ENCODE measurements at places on chromosomes 1 and 21.
A peak's percentile ranks its signal among the peaks of the same experiment; 100 is the strongest.

- DNase-seq, result no peak
Observed at GRCh38 chr1:202952818-202953217, 5.3 kb downstream of the ADIPOR1 start.

- no peak for DNase-seq
Observed at GRCh38 chr1:199460933-199461332, 566.6 kb upstream of the NR5A2 start.

DNA sequence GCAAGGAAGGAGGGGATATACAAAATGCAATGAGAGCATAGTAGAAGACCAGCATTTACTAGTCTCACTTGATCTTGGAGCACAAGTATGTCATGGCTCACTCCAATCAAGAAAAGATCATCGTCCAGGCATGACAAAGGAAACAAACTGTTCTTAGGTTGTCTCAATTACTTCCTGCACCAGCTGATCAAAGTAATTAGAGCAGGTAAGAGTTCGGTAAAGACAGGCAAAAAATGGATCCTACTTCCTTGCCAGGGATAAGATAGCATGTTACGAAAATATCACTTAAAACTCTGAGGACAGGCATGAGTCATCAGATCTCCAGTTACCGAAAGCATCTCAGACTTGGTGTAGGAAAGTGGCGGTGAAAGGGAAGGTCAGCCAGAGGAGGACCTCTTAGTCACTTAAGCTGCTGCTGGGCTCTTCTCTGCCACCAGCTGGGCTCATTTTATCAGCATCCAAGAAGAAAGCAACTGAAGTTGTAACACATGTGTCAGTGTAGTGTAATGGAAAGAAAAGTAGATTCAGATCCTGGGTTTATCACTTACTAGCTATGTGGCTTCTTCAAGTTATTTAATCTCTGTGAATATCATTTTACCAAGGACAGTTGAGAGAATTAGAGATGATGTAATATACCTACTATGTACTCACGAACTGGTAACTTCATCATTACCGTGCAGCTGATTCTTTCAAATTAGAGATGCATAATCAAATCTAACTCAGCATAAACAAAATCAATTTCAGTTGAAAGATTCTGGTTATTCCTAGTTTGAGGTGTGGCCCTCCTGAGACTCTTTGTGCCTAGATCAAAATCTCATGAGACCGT is 46.8 kb downstream of the XCL1 start:
- DNase-seq, result no peak

DNA sequence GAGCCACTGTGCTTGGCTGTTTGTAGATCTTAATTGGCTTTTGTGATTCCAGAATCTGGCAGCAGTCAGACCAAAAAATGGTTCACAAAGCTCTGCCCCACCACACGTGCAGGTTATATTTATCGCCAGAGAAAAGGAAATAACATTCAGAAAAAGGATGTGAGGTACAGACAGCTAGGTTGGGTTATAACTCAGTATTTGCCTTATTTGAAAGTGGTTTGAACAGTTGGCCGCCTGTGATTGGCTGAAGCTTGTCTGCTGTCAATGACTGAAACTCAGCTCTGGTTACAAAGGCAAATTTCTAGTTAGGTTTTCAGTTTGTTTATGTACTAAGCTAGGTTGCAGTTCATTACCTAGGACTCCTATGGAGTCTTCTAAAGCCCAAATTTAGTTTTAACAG is 9.6 kb downstream of the SH3BGR start:
- no peak for DNase-seq

GRCh38 chr1:39105841-39106765 is 80.0 kb downstream of the NDUFS5 start:
- DNase-seq, result peak; percentile 12

DNA sequence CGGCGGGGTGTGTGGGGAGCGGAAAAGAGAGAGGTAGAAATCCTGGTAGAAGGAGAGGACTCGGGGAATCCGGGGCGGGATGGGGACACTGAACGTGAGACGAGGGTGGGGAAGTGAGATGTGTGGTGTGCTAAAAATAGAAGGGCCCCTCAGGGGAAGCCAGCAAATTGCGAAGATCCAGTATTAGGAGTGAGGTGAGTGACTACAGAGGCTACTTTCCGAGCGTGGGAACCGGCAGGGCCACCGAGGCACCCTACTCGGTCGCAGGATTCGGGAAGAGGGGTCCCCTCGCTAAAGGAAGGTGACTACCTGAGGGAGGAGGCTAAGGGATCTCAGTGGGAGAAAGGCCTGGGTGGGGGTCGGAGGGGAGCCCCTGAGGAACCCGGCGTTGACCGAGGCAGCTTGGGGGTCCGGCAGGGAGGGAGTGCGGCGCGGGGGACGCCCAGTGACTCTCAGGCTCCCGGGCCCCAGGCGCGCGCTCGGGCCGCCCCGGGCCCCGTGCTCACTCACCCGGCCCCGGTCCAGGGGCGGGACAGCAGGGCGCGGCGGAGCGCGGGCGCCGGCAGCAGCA is 318 bp downstream of the ALDH4A1 start:
- no peak for DNase-seq

- no peak for DNase-seq
Observed at GRCh38 chr1:22886211-22886610, 86.5 kb downstream of the LACTBL1 start.

- DNase-seq, result no peak
Observed at GRCh38 chr1:46812996-46813857, 14.4 kb downstream of the CYP4B1 start.

GRCh38 chr21:41232013-41232412 is 64.1 kb downstream of the BACE2 start:
- DNase-seq, result no peak

DNA sequence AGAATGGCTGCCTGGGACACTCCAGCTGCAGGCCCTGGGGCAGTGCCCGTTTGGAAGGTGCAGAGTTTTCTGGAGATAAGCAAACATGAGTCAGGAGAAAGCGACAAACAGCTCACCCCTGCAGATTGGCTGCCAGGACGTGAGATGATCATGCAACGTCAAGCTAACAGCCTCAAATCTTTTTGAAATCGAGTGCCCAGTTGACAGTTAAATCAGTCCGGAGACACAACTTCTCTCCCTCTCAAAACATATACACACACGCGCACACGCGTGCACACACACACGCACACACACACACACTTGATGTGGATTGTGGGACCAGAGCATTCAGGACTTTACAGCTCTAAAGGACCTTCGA is 49.4 kb downstream of the TENT5C start:
- DNase-seq, result no peak

DNA sequence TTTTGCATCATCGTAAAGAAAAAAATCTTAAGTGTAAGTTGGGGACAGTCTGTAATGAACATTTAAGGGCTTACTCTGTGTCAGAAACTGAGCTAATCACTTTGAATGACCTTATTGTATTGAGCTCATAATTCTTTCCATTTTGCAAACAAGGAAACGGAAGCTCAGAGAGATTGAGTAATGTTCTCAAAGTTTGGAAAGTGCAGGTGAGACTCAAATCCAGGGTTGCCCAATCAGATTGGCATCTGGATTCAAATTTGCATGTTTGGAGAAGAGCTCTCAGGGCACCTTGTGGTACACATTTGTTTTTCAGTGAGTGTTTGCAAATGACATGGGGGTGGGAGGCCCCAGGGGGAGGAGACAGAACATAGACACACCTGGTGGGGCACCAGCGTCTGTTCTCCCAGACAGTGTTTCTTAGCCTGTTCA is 8.0 kb downstream of the ALPL start:
- DNase-seq, result no peak

GRCh38 chr1:51899022-51899421 is 20.5 kb upstream of the NRDC start:
- DNase-seq, result no peak

- no peak for DNase-seq
Observed at GRCh38 chr1:168127503-168127902, 9.2 kb downstream of the GPR161 start.

DNA sequence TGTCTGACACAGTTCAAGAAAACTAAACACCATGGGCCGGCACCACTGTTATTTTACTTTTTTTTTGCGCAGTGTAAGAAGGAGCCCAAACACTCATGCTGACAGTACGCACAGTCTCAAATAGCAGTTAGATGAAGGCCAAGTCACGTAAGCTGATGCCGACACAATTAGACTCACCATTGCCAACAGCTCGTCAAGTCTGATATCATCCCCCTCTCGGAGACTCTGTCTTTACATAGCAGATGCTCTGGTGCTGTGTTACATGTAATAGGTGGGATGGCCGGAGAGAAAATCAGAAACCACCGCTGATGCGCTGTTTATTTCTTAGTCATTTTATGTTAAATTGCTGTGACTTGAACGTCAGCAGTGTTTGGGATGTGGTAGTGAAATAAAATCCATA is 49.3 kb downstream of the TGFB2 start:
- no peak for DNase-seq

- DNase-seq, result no peak
Observed at GRCh38 chr1:119933397-119933796, 37.1 kb upstream of the ADAM30 start.

DNA sequence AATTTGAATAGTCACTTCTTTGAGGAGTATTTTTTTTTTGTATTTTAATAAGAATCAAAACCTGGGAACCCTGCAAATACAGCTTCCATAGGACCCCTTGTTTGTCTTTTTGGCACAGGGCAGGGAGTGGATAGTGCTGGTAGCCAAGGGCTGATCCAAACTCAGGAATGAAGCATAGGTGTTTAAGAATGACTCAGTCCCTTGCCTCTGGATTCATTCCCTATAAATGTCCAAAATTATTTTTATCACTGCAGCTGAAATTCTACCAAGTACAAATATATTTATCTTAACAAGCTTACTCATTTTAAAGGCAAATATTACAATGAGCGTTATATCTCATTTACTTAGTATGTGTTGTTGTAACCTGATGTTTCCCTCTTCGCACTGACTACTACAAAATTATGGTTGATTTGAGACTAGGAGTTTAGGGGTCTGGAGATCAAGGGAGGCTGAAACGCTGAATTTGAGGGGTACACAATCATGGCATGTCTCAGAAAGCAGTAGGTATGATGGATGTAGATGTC is 278.6 kb upstream of the LYPLAL1 start:
- DNase-seq, result no peak

GRCh38 chr1:226185141-226186036 is 1.2 kb downstream of the ACBD3 start:
- DNase-seq, result no peak

DNA sequence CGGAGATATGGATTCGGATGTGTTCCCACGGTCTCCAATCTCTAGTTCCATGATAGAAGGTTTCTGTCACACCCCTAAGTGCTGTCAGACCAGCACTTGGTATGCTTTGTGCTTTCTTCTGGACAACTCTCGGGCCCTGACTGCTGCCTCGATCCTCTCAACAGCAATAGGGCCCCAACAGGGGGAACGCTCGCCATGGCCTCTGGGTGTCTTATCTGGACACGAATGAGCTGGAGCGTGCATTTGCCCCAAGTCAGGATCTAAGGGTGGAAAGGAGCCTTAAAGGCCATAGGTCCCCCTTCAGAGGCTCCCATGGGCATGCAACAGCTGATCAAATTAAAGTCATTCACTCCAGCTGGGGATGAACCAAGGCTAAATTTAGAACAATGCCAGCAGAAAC is 76.8 kb downstream of the TCP10L start:
- DNase-seq, result no peak

- DNase-seq, result no peak
Observed at GRCh38 chr1:53031732-53032131, 30.3 kb upstream of the PODN start.

DNA sequence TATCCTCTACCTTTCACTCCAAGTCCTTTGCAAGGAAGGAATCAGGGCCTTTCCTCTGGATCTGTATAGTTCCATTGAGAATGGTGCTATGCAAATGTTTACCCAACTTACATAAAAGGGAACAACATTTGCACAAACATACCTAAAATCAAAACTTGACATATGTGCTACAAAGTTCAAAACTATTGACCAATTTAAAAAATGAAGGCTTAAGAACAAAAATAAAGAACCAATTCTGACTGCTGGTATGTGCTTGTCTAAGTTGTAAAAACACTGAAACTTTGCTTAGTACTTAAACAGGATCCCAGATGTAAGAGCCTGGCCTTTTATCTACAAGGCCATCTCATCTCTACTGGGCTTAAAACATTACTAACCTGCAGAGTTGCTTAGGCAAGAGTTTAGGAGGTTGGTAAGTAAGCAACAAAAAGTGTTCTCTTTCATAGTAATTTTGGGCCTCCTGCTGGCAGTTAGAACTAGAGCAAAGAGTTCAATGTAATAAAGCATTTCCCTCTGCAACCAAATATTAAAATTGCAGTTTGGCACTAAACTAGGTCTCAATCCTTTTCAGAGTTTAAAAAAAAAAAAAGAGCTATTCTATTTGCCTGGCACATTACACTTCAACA is 2.0 kb downstream of the SCMH1 start:
- peak; percentile 15 for DNase-seq

DNA sequence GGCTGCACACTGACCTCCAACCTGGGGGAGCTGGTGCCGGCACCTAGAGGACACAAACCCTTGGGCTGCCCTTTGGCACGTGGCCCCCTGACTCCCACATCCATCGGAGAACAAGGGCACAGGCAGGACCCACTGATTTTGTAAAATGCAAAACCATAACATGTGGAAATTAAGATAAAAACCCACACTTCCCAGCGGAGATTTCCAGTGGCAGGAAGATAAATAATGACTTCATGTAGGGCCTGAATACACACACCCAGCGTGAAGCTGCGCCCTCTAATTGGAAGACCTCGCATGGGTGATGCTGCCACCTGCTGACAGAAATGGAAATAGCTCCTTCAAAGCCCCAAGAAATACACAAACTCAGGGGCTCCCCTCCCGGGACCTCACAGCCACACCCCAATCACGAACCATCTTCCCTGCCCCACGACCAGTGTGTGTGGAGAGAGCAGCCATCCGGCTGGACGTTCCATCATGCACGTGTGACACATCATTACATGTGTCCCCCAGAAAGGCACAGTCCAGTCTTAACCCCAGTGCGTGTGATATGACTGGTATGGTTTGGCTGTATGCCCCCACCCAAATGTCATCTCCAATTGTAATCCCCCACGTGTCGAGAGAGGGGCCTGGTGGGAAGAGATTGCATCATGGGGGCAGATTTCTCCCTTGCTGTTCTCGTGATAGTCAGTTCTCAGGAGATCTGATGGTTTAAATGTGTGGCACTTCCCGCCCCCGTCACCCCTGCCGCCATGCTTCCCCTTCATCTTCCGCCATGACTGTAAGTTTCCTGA is 5.7 kb upstream of the TPRG1L start:
- peak; percentile 77 for DNase-seq

DNA sequence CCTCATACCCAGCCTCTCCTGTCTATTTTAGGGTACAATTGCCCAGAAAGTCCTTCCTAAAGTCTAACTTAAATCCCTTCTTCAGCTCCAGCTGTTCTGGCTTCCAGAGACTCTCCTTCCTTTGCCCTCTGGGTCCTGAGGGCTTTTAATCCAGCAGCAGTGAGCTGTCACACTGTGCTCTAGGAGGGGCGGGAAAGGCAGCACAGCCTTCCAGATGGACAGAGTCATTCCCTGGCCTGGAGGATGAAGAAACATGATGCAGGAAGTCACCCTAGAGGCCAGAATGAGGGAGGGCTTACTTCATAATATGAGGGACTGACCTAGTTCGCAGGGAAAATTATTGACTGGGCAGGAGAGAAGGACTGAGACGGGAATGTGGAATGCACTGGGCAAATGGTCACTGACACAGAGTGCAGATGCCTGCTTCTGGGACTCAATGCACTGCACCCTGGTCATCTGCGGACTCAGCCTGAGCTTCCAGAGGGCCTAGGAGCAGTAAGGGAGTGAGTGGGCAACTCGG is 1.3 kb downstream of the SH2D2A start:
- no peak for DNase-seq

Measured in CD4-positive, alpha-beta T cell treated with Interleukin-6 at 100 ng/mL for 8 hours (primary cell).